Ovary (tissue), 10 donors: ENCODE measurements at places on chromosomes 12 and 14. TPM values are rescaled to one million over a fixed set of nuclear protein-coding genes. Genes with fewer than 3 reads are reported as not detected.

- no peak for DNase-seq
These were observed 425.3 kb downstream of the ZFP36L1 start for GRCh38 chr14:68367536-68367935.

- DNase-seq: no peak
These were observed 60.3 kb downstream of the ARF6 start for GRCh38 chr14:49953196-49953595.

- no peak for DNase-seq
These were observed 51.7 kb upstream of the RTL1 start for GRCh38 chr14:100955201-100955600.

GRCh38 chr14:60838601-60839000 lies 104.0 kb downstream of the MNAT1 start:
- no peak for DNase-seq

- no peak for DNase-seq
These were observed 131.3 kb downstream of the ITPR2 start for GRCh38 chr12:26701604-26702215.

GRCh38 chr14:24710403-24711112 lies 76.6 kb upstream of the GZMB start:
- DNase-seq: peak; percentile 21

The LMNTD1 gene
- 0.56 TPM for total RNA-seq

The NPFF gene
- not detected for total RNA-seq

The RPL10L gene
- total RNA-seq: not detected

The KRT79 gene
- total RNA-seq: not detected
